ENCODE measurements at places on chromosomes 7 and 10.

- no peak for DNase-seq
Measured at GRCh38 chr7:48292949-48293348, 121.7 kb downstream of the ABCA13 start.

DNA sequence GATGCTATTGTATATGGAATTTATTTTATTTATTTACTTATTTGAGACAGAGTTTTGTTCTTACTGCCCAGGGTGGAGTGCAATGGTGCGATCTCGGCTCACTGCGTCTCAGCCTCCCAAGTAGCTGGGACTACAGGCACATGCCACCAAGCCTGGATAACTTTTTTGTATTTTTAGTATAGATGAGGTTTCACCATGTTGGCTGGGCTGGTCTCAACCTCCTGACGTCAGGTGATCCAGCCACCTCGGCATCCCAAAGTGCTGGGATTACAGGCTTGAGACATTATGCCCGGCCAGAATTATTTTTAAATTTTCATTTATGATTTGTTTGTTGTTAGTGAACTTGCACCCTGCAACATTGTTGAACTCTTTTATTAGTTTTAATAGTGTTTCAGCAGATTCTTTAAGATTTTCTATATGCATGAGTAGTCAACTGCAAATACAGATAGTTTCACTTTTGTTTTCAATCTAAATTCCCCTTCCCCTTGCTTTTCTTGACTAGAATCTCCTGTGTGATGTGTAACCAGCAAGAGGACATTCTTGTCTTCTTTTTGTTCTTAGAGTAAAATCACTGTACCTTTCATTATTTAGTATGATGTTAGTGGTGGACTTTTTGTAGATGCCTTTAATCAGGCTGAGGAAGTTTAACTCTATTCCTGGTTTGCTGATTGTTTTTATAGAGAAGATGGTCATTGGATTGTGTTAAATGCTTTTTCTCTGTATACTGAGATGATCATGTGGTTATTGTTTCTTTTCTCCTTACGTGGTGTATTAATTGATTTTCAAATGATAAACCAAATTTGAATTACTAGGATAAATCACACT, 27.8 kb downstream of the ZNF33A start:
- peak; percentile 66 for DNase-seq

- no peak for DNase-seq
Measured at GRCh38 chr7:93453262-93453661, 121.3 kb downstream of the CALCR start.

- peak; percentile 65 for DNase-seq
Measured at GRCh38 chr10:71302874-71303568, 16.0 kb upstream of the SLC29A3 start.

GRCh38 chr10:84545651-84546050, 217.3 kb downstream of the CCSER2 start:
- DNase-seq: no peak

DNA sequence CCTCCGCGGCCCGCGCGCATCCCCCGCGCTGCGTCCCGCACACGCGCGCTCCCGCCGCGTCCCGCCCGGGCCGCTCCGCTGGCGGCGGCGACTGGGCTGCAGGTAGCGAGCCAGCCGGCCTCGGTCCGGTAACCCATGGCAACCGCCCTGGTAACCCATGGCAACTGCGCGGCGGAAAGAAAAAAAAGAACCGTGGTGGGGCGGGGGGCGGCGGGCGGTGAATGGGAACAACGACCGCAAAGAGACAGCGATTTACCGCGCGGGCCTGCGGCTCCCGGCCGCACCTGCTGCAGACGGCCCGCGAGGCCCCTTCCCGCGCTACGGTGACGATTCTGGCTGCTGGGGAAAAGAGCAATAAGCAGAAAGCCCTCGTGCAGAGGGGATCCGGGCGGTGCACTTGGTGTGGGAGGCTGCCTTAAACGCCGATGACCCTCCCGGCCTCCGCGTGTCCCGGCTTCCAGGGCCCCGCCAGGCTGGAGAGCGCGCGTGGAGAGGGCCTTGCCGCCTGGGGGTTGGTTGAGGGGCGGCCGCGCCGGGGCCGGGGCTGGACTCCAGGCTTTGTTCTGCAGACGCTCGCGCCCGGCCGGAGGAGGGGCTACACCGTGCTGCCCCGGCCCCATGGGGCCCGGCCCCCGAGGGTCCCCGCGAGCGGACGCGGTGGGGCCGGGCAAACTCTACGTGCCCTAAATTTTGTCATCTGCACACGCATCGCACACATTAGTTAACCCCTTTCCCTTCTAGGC, 84.7 kb downstream of the SNX10 start:
- DNase-seq: peak; percentile 32

DNA sequence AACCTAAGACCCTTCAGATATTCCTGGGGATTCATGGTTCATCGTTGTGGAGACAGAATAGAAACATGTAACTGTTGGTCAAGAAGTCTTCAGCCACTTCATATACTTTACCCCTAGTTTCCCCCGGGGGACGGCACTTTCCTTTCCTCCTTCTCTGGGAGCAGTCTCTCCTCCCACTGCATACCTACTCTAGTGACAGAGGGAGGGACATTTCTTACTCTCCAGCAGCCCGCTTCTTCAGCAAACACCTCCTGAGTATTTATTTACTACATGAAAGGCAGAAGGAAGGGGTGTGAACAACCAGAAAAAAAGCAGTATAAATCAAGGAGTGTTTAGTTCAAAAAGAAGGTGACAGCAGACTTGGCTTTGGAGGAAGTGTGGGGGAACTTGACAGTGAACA, 69.0 kb downstream of the LHFPL3 start:
- DNase-seq: no peak

DNA sequence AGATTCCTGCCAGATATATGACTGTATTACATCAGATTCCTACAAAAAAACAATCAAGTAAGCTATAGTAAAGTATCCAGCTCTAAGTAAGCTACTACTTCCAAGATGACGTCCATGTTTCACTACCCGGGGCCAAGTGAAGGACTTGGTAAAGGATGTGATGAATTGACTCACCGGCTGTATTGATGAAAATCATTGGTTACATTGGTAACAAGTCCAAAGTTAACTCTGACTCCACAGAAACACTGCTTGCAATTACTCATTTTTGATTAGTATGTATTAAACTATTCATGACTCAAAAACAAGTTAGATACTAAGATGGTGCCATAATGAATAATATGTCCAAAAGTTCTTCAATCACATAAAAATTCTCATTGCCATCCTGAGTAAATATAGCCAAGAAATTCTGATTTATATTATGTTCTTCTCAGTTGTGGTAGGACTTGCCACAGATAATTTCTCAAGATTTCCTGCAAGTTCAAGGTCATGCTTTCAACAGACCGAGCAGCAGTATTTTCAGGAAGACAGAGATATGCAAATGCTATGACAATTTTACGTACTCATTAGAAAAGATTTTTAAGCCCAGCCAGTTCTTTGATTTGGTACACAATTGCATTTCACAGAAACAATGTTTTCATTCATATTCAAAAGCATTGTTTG, 12.6 kb upstream of the DNAJC1 start:
- peak; percentile 9 for DNase-seq

DNA sequence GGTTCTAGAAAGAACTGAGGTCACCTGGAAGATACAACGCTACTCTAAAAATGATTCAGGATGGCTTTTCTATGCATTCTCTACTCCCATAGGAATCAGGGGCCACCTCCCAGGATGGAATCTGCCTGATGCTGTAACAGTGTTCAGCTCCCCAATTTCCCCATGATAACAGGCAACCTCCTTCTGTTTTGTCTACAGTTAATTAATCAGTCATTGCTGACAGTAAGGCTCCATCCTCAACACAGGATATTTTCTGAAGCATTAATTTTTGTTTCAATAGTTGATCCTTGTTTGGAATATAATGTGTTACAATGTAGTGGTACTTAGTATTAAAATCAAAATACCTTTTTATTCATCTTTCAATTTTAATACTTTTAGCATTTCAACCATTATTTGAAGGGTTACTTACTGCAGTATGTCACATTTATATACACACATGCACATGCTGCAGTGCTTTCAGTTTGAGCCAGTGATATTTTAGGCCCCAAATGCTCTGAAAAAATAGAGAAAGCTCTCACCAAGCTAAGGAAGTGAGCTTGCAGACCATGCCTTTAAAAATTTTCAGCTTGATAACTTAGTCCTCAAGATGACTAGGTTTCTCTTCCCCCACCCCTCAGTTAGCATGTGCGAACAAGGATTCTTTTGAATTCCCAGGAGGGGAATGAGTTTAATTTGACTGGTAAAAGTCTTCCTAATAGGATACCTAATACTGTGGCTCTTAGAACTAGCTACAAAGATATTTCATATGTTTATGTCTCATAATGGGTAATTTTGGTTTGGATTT, 592 bp upstream of the PIK3CG start:
- no peak for DNase-seq

DNA sequence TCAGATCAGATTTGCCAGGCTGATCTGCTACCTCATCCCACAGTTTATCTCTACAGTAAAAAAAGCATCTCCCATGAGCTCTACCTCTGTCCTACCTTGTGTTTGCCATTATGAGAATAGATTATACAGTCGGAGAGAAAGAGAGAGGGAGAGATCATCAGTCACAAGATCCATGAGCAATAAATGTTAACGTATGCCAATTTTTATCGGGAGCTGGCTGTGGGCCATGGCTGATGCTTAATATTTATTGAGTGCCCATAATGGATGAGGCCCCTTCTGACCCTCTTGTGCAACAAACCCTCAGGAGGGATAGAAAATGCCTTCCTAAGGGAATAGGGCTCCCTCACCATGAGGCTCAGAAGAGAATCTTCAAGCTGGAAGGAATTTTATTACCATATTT, 52.8 kb downstream of the C10orf90 start:
- no peak for DNase-seq

DNA sequence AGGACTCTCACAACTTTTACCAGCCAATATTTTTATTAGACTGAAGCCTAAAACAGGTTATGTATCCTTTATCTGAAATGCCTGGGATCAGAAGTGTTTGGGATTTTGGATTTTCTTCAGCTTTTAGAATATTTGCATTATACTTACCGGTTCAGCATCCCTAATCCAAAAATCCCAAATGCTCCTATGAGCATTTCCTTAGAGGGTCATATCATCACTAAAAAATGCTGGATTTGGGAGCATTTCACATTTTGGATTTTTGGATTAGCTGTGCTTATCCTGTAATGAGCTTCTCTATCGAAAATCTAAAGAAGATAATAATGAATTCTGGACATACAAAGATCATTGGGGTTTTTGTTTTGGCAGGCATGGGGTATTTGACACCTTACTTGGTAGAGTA, 53.0 kb downstream of the RALA start:
- no peak for DNase-seq

DNA sequence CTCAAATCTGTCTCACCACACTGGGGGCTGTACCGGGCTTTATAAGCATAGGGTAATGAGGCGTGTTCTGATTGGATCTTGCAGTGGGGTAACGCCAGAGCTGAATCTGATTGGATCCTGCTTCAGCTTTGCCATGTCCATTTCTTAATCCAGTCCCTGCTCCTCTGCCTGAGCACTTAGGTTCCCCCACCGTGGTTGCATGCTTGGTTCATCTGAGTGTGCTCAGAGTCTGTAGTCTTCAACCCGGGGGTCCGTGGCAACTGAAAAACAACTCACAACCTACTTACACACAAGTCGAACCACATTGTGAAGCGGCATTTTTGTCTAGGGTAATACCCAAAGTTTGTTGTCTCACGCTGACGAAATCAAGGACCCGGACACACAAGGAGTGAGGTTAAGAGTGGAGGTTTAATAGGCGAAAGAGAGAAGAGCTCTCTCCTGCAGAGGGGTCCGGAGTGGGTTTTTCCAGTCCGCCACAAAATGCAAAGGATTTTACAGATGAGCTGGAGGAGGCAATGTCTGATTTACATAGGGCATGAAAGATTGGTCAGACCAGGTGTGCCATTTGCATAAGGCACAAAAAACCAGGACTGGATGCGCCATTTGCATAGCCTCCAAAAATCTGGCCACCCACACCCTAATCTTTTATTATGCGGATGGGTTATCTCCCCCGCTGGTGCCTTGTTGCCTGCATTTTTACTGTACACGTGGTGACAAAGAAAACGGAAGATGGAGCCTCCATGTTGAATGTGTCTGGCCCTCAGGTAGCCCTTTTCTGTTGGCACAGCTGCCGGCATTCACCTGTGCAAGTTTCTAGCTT, 641.8 kb upstream of the FOXK1 start:
- no peak for DNase-seq

DNA sequence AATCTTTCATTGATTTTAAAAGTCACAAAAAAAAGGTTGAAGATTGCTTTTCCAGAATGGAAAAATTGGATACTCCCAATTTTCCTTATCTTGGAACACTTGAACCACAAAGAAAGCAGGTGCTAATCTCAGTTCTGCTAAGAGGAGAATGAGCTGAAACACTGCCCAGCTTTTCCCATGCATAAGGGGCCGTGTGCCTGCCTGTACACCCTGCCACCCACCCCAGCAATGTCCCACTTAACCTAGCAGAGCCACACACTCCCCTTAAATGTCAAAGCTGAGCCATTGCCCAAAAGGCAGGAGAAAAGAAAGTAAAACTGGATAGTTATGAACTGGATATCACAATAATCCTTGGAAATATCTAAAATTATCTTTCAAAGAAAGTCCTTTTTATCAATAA, 13.4 kb downstream of the PDE1C start:
- DNase-seq: no peak

Measured in inflammatory macrophage treated with lipopolysaccharide for 4 hours (primary cell).